ENCODE measurements at places on chromosomes 6 and 20. TPM values are rescaled to one million over a fixed set of nuclear protein-coding genes. Genes with fewer than 3 reads are reported as not detected.

The DEF6 gene
- total RNA-seq: 6.1 TPM

The HLA-DPA1 gene
- 18.6 TPM for total RNA-seq

The MRPS18A gene
- total RNA-seq: 43.5 TPM

The ANKRD66 gene
- total RNA-seq: 0.66 TPM

The NEU1 gene
- total RNA-seq: 27.1 TPM

The ECT2L gene
- total RNA-seq: 0.09 TPM

The EPB41L1 gene
- 14.3 TPM for total RNA-seq

The CTAGE9 gene
- not detected for total RNA-seq

The BPIFB1 gene
- not detected for total RNA-seq

The GRM1 gene
- total RNA-seq: 0.09 TPM

The SNAP91 gene
- total RNA-seq: 2.3 TPM

The VARS1 gene
- 21.9 TPM for total RNA-seq

The MAPK14 gene
- 36.8 TPM for total RNA-seq

The RNF8 gene
- 16.2 TPM for total RNA-seq

The GTSF1L gene
- not detected for total RNA-seq

The CLVS2 gene
- total RNA-seq: 0.53 TPM

The SLC22A7 gene
- not detected for total RNA-seq

The SMLR1 gene
- not detected for total RNA-seq

The UNC93A gene
- total RNA-seq: not detected

The ZC3H12D gene
- total RNA-seq: 0.27 TPM

The HSPA1B gene
- 56.2 TPM for total RNA-seq

The HMGCLL1 gene
- 9.2 TPM for total RNA-seq

The SLCO4A1 gene
- 0.53 TPM for total RNA-seq

The ALDH8A1 gene
- total RNA-seq: 1.1 TPM

The RBPJL gene
- not detected for total RNA-seq

The MARCKS gene
- total RNA-seq: 210 TPM

The THBD gene
- 5.1 TPM for total RNA-seq

The ULBP1 gene
- total RNA-seq: 0.13 TPM

The SNPH gene
- total RNA-seq: 3.9 TPM

The CST7 gene
- total RNA-seq: 0.35 TPM

The BPIFB3 gene
- total RNA-seq: not detected

The TUBB2B gene
- total RNA-seq: 63.7 TPM

The SIRPG gene
- total RNA-seq: not detected

The BTBD3 gene
- total RNA-seq: 35.1 TPM

The CCN6 gene
- total RNA-seq: 0.09 TPM

The ATP6V1G2 gene
- 1.4 TPM for total RNA-seq

The RHAG gene
- total RNA-seq: 0.35 TPM

The HCRTR2 gene
- total RNA-seq: not detected

The EEF1A2 gene
- 330 TPM for total RNA-seq

The TTPAL gene
- total RNA-seq: 3.3 TPM

The LINC00237 gene
- 0.18 TPM for total RNA-seq

The SCP2D1 gene
- total RNA-seq: not detected

The MDFI gene
- total RNA-seq: 77.4 TPM

The PTPRT gene
- total RNA-seq: 0.75 TPM

The EYS gene
- 1.1 TPM for total RNA-seq

The JPH2 gene
- total RNA-seq: 76.8 TPM

The MEI4 gene
- under 0.01 TPM for total RNA-seq

The SYTL3 gene
- 7.8 TPM for total RNA-seq

The GNAS-AS1 gene
- 2.4 TPM for total RNA-seq

The PIGU gene
- total RNA-seq: 13.1 TPM

The TBXT gene
- total RNA-seq: not detected

The OARD1 gene
- 12.9 TPM for total RNA-seq

The CDKN1A gene
- total RNA-seq: 61.8 TPM

The CALHM4 gene
- total RNA-seq: not detected
